ENCODE measurements at places on chromosomes 2 and 18. TPM values are rescaled to one million over a fixed set of nuclear protein-coding genes. Genes with fewer than 3 reads are reported as not detected.
A peak's percentile ranks its signal among the peaks of the same experiment; 100 is the strongest.

GRCh38 chr2:54475285-54475684 lies 19.2 kb downstream of the SPTBN1 start:
- DNase-seq, result no peak

- DNase-seq, result no peak
Observed at GRCh38 chr18:41965634-41966255, 10.7 kb downstream of the PIK3C3 start.

- DNase-seq, result no peak
Observed at GRCh38 chr2:4962419-4962818, 729.8 kb upstream of the SOX11 start.

- DNase-seq, result no peak
Observed at GRCh38 chr2:108490506-108491122, 41.6 kb downstream of the GCC2 start.

GRCh38 chr2:152078662-152079061 lies 20.2 kb downstream of the CACNB4 start:
- DNase-seq, result no peak

GRCh38 chr2:23092831-23093230 lies 292.1 kb upstream of the KLHL29 start:
- DNase-seq, result no peak

DNA sequence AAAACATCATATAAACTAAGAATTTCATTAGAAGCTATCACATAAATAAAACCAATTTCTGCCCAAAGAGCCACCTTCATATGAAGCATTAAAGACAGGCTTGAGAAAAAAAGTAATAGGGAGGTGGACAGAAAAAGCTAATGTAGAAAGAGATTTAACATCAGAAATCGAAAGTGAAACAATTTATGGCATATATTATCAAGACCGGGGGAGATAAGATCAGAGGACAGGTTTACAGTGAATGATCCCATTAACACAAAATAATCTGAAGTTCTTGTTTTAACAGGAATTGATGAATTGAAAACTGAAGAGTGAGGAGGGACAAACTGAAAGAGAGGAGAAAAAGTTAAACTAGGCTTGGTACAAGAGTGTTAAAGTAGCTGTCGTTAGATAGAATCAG lies 786.3 kb upstream of the FSHR start:
- no peak for DNase-seq

DNA sequence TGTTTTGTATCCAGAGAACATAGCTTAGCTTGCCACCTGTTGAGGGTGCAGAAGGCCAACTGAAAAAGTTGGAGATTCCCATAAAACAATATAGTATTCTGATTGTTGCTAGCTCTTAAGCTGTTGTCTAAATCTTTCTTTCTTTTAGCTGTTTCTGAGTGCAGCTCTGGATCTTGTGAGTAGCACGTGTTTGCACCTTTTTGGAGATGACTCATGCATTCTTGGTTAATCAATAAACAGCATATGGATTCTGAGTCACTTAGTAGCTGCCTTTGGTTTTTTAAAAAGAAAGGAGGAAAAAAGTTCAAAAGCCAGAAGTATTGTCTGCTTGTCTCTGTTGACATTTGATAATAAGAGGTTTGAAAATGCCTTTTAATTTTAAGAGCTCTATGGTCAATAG lies 483.0 kb upstream of the FSIP2 start:
- DNase-seq, result no peak

- DNase-seq, result no peak
Observed at GRCh38 chr2:24766609-24767008, 26.6 kb downstream of the PTRHD1 start.

GRCh38 chr2:3122525-3122924 lies 255.1 kb downstream of the EIPR1 start:
- DNase-seq, result no peak

DNA sequence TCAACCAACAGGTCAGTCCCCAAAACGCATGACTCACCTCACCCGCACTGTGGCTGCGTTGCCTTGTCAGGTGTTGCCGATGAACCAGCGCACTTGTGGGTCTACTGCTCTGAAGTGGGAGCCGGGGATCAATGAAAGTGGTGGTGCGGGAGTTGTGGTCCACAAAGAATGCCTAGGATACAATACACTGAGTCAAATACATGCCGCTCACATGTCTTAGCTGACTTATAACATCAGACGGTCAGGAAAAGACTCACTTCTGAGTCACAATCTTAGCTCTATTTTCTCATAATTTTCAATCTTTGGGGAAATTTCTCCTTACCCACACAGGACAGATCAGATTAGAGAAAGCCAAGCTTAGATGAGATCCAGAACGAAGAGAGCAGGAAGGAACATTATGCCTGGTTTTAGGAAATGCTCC lies 107.1 kb upstream of the STK17B start:
- no peak for DNase-seq

- peak; percentile 87 for DNase-seq
Observed at GRCh38 chr2:127025359-127026166, 81.4 kb downstream of the BIN1 start.

DNA sequence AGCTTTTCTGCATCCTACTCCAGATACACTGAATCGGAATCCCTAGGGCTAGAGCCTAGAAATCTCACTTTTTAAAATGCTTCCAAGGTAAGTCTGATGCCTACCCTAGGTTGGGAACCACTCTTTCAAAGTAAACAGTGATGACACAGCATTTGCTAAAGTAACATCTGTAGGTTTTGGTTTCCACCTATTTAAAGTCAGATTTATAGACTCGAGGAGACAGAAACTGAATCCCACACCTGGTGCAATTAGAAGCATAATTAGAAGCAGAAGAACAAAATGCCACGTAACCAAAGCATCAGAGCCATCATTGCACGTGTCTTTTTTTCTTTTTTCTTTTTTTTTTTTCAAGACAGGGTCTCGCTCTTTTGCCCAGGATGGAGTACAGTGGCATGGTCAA lies 40.9 kb downstream of the PDK1 start:
- DNase-seq, result no peak

DNA sequence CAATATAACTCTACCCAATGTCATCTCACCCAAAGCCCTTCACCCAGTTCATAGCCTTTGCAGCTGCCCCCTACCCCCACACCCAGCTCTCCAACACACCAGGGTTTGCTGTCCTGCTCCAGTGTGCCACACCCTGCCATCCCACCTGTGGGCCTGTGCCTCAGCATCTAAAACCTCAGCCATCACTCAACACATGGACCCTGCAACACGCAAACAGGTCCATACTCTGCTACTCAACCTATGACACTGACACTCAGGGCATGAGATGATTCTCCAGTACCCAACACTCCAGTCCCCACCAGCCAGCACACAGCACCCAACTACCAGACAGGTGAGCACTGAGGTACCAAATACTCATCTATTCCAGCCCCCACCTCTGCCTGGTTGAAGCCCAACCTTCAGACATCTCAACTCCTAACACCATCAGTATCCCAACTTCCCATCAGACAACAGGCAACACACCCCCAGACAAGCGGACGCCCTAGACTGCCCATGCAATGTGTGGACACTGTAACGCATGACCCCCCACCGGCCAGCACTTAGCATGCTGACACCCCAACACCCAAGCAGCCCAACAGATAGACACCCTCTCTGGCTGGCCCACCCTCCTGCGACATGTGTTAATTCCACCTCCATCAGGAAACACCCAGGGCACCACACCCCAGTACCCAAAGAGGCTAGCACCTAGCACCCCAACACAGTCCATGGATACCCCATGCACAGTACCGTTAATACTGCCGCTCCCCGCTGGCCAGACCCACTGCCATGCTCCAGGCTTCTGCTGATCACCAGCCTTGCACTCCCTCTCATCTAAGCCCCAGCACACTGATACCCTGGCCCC lies 25.0 kb downstream of the ZAP70 start:
- DNase-seq, result no peak

- DNase-seq, result no peak
Observed at GRCh38 chr2:182866461-182867406, at the start of gene FRZB. FRZB (minus strand) TSS chr2:182866637; CDS start chr2:182866552, 85 bp downstream.

GRCh38 chr2:23503682-23504081 lies 118.7 kb downstream of the KLHL29 start:
- no peak for DNase-seq

DNA sequence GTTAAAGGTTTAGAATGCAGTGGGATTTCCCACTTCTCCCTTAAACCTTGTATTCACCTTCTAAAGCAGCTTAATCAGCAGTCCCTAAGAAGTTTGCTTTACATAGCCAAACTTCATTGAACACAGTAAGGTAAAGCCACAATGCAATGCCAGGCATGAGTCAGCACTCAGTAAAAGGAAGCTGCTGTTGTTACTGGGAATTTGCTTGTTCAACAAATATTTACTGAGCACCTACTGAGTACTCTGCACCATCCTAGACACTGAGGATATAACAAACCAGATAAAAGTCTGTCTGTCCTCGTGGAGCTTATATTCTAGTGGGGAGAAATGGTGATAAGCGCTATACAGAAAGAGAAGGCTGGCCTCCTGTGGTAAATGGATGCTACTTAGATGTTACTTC lies 162.7 kb downstream of the PKP4 start:
- no peak for DNase-seq

- DNase-seq, result no peak
Observed at GRCh38 chr18:62289047-62289446, 36.1 kb upstream of the TNFRSF11A start.

- DNase-seq, result no peak
Observed at GRCh38 chr18:28399781-28400362, 222.9 kb upstream of the CDH2 start.

DNA sequence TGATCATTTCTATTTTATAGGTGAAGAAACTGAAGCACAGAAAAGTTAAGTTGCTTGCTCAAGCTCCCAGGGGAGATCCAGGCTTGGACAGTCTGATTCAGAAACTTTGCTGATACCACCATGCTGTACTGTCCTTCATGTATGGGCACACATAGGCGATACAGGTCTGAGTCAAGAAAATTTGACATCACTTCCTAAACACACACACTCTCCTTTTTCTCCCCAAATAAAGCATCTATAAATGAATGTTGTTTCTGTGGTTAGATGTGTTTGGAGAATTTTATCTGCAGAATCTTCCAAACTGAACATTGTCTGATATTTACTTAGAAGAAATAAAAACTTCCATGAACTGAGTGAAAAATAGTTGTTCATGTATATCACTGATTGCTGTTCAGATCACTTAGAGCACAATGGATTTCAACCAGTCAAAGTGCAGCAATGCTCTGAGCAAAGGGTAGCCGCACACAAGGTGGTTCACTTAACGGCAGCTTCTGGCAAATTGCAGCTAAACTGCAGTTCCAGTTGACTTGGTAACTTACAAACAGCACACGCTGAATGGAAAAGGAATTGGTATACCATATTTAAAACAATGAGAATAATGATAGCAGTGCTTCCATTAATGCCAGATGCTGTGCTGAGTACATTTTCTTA lies 10.0 kb upstream of the AGFG1 start:
- no peak for DNase-seq

DNA sequence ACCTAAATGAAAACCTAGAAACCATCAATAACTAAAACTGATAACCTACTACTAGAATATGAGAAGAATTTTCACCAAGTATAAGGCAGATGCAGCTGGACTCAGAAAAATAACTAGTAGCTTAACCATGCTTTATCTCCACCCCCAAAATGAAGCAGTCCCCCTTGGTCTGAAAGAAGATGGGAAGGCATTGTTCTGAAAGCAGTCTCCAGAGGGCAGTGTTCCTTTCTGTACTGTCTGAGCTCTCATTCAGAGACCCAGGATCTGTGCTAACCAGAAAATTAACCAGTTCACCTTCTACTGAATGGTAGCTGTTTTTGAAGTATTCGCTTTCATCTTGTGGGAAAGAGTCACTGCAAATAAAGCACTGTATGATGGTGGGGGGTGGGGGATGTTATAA lies 273.0 kb downstream of the PDE11A start:
- DNase-seq, result no peak

DNA sequence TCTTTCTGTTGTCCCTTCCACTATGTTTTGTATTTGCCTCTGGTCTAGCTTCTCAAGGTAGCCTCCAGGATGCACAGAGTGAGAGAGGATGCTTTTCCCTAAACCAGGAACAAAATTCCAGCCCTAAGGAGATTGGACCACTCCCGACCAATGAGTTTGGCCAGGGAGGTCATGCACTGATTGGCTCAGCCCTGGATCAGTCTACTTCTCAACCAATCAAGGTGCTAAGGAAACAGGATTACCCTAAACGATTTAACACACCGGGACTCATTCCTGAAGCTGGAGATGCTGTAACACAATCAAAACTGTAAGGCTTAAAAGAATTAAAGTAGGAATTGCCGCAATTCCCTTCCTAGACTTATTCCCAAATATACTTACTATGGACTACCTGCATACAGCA lies 34.2 kb upstream of the NR4A2 start:
- no peak for DNase-seq

The GALNT5 gene
- not detected for total RNA-seq

The KIAA2012 gene
- not detected for total RNA-seq

The ESPNL gene
- 0.10 TPM for total RNA-seq

The DLX2 gene
- total RNA-seq, result not detected

The GPR39 gene
- not detected for total RNA-seq

The ANO7 gene
- total RNA-seq, result 0.31 TPM

The BUB1 gene
- 138 TPM for total RNA-seq

The RBFA gene
- total RNA-seq, result 25.2 TPM

The ACTR3 gene
- total RNA-seq, result 599 TPM

The AKAIN1 gene
- total RNA-seq, result not detected

The GREB1L gene
- not detected for total RNA-seq

The CTLA4 gene
- total RNA-seq, result 4.7 TPM

The SPEG gene
- total RNA-seq, result 10.8 TPM

All from activated CD8-positive, alpha-beta T cell treated with anti-CD3 and anti-CD28 coated beads, Interleukin-2, amount 10 ng/mL, durations not matched to agents 7 days and 5 days (primary cell).